Endothelial cell of umbilical vein (primary cell): ENCODE measurements at places on chromosomes 13 and 19. TPM values are rescaled to one million over a fixed set of nuclear protein-coding genes. Genes with fewer than 3 reads are reported as not detected.

GRCh38 chr19:3653865-3654513 is 27.4 kb upstream of the CACTIN start:
- peaks cover 2% of the 10 kb centered on the region for H3K36me3 ChIP-seq
- no peak overlapping the region for H3K4me3 ChIP-seq
- no peaks in the 10 kb centered on the region for H3K4me1 ChIP-seq
- DNase-seq = no peak
- no peak overlapping the region for H3K27ac ChIP-seq

GRCh38 chr13:30616927-30617314 is 799 bp upstream of the USPL1 start:
- peaks cover 30% of the 10 kb centered on the region for H3K4me1 ChIP-seq
- peak; percentile 92 for DNase-seq
- H3K27ac ChIP-seq = peak overlapping the region; percentile 87
- H3K4me3 ChIP-seq = peak overlapping the region; percentile 83
- H3K27me3 ChIP-seq = no peaks in the 10 kb centered on the region
- H3K36me3 ChIP-seq = no peaks in the 10 kb centered on the region

- no peaks in the 10 kb centered on the region for H3K4me1 ChIP-seq
- DNase-seq = peak; percentile 35
- peaks cover 2% of the 10 kb centered on the region for H3K27me3 ChIP-seq
- no peak overlapping the region for H3K27ac ChIP-seq
Observed at GRCh38 chr19:19224852-19225494, 13.2 kb downstream of the NCAN start.

DNA sequence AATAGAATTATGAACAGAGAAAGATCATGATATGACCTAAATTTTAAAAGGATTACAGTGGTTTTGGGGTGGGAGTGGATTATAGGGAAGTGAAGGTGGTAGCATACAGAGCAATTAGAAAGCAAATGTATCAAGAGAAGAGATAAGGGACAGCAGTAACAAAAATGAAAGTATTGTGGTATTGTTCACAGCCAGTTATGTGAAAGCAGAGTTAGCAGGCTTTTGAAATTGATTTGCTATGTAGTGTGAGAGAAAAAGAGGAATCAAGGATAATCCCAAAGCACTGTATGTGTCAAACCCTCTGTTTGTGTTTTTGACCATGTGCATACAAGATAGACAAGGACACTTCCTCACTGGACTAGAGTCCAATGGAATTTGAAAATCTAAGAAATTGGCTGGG is 1721.4 kb downstream of the PCDH9 start:
- no peak overlapping the region for H3K27ac ChIP-seq
- no peak for DNase-seq
- H3K4me1 ChIP-seq = no peaks in the 10 kb centered on the region
- H3K36me3 ChIP-seq = no peaks in the 10 kb centered on the region

DNA sequence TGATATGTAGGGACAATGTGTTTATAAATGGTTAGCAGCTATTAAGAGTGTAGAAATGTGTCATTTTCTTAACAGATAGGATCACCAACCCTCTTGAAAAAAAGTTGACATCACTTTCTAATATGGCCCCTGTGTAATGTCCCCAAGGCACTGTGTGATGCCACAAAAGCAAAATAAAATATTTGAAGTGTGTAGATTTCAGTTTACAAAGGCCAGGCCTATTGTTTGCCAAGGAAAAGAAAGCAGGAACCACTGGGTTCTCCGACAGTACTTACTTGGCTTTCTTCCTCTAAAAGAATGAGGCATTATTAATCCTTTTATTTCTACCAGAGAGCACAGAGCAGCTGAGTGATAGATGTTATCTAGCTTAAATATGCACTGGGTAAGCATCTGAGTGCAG is 10.5 kb upstream of the GJA3 start:
- no peak overlapping the region for H3K4me3 ChIP-seq
- H3K27ac ChIP-seq = no peak overlapping the region
- peaks cover 2% of the 10 kb centered on the region for H3K4me1 ChIP-seq
- DNase-seq = no peak

- peaks cover 3% of the 10 kb centered on the region for H3K4me1 ChIP-seq
- no peak overlapping the region for H3K4me3 ChIP-seq
- DNase-seq = no peak
- no peak overlapping the region for H3K27ac ChIP-seq
Observed at GRCh38 chr19:11478167-11479089, 2.4 kb downstream of the ELAVL3 start.

DNA sequence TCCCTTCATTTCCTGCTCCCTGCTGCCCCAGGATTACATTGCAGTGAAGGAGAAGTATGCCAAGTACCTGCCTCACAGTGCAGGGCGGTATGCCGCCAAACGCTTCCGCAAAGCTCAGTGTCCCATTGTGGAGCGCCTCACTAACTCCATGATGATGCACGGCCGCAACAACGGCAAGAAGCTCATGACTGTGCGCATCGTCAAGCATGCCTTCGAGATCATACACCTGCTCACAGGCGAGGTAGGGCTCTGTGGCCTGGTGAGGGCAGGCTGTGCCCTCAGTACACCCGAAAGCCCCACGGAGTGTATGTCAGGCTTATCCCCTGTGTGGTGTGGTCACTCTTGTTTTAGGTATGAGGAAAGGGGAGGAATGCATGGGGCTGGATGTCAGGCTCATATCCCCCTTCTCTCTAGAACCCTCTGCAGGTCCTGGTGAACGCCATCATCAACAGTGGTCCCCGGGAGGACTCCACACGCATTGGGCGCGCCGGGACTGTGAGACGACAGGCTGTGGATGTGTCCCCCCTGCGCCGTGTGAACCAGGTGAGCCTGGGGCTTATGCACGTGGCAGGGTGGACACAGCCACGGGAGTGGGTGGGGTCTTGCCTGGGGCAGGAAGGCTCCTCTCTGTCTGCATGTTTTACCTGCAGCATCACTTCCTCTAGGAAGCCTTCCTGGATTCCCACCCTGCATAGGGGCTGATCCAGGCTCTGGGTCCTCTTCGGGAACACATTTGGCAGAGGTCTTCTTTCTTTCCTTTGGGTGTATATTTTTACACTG is 2.3 kb upstream of the RNF225 start:
- H3K27ac ChIP-seq = no peak overlapping the region
- no peak overlapping the region for H3K4me3 ChIP-seq
- H3K4me1 ChIP-seq = peaks cover 8% of the 10 kb centered on the region

Gene WDFY2
- total RNA-seq = 5.5 TPM in 2 replicates
